ENCODE measurements at places on chromosomes 4 and X. TPM values are rescaled to one million over a fixed set of nuclear protein-coding genes. Genes with fewer than 3 reads are reported as not detected.

EDNRA gene
- total RNA-seq, result not detected

SCD5 gene
- total RNA-seq, result 0.25 TPM

MAGEA11 gene
- total RNA-seq, result not detected

- H3K36me3 ChIP-seq, result no peaks in the 10 kb centered on the region
- H3K4me3 ChIP-seq, result no peak overlapping the region
- no peak overlapping the region for H3K27ac ChIP-seq
- no peak for DNase-seq
- no peaks in the 10 kb centered on the region for H3K4me1 ChIP-seq
These were observed 206.9 kb upstream of the HCCS start for GRCh38 chrX:10904220-10904619.

DNA sequence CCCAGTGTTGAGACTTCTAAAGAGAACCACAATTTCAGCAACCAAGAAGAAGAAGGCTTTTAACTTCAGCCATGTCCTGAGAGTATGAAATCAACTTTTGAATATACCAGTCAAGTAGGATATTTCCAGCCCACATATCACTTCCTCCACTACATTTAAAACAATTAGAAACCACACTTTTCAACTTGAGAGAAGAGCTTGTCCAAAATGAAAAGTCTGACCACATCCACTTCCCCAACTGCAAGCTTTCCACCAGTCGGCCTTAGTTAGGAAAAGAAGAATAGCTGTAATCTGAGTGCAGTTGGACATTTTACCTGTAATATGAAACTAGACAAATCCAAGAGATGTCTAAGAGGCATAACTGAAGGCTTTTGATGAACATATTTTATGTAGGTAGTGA, 101.9 kb upstream of the SLC7A11 start:
- H3K27me3 ChIP-seq, result no peaks in the 10 kb centered on the region
- H3K4me1 ChIP-seq, result no peaks in the 10 kb centered on the region
- H3K4me3 ChIP-seq, result no peak overlapping the region
- H3K27ac ChIP-seq, result no peak overlapping the region
- no peak for DNase-seq
- no peaks in the 10 kb centered on the region for H3K36me3 ChIP-seq

GRCh38 chrX:67563469-67564448, 19.9 kb downstream of the AR start:
- no peaks in the 10 kb centered on the region for H3K36me3 ChIP-seq
- no peaks in the 10 kb centered on the region for H3K27me3 ChIP-seq
- no peak overlapping the region for H3K4me3 ChIP-seq
- no peaks in the 10 kb centered on the region for H3K4me1 ChIP-seq

DNA sequence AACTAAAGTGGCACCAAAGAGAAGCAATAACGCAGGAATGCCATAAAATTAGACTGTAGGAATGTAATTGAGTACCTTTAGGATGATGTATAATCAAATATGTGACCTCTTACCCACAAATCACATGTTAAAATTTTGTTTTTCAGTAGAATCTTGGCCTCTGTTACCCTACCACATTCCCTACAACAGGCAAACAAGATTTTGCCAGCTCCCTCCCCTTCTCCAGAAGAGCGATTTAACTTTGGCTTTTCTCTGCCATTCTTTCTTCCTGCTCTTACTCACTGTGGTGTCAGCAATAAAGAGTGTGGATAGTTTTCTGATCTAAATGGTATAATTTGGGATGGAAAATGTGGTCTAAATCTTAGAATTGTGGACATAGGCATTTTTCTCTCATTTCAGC, 57.2 kb downstream of the TRIM2 start:
- H3K4me3 ChIP-seq, result no peak overlapping the region
- DNase-seq, result no peak
- no peaks in the 10 kb centered on the region for H3K36me3 ChIP-seq
- no peaks in the 10 kb centered on the region for H3K27me3 ChIP-seq

- H3K27ac ChIP-seq, result no peak overlapping the region
- H3K36me3 ChIP-seq, result no peaks in the 10 kb centered on the region
- no peaks in the 10 kb centered on the region for H3K27me3 ChIP-seq
- no peaks in the 10 kb centered on the region for H3K4me1 ChIP-seq
These were observed 851.4 kb upstream of the AGA start for GRCh38 chr4:178293601-178294000.

GRCh38 chr4:55069248-55069647, 56.1 kb downstream of the KDR start:
- no peaks in the 10 kb centered on the region for H3K4me1 ChIP-seq
- no peak overlapping the region for H3K27ac ChIP-seq
- DNase-seq, result no peak
- no peaks in the 10 kb centered on the region for H3K27me3 ChIP-seq
- no peak overlapping the region for H3K4me3 ChIP-seq

DNA sequence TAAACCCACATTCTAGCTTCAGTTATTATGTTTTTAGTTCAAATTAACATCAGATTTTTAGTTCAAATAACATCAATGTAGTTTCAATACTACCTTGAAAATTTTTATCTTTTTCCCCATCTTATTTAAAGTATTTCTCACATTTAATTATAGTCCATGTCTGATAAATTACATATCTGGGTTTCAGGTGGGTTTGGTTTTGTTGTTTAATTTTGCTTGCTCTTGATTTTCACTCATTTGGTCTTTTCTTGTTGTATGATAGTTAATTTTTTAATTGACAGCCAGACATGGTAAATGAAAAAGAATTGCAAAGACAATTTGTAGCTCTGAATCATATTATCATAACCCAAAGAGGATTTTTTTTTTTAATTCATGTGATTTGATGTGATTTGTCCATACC, 41.9 kb downstream of the GYG2 start:
- no peak for DNase-seq
- H3K4me1 ChIP-seq, result no peaks in the 10 kb centered on the region
- no peak overlapping the region for H3K4me3 ChIP-seq
- no peaks in the 10 kb centered on the region for H3K36me3 ChIP-seq
- H3K27ac ChIP-seq, result no peak overlapping the region

DNA sequence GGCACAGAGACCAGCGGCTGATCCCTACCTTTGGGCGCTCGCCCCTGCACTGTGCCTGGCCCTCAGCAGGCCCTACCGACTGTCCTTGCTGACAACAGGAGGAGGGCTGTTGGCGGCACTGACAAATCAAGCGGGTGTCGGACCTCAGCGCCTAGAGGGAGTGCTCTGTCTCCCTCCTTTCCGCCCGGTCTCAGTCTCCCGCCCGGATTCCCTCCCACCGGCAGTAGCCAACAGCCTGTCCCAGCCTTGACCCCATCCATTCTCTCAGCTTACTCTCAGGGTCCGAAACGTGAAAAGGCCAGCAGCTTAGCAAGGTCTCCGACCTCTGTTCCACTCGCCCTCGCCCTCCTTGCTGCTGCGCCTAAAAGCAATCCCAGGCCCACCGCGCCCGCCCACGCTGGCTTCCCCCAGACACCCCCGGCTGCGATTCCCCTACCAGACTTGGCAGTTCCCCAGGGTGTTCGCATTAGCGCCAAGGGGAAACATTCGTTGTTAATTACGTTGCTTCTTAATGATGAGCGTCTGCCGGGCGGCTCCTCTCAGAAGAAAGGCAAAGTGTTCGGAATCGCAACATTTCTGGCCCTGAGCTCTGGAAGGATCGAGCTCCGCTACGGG, 96.2 kb downstream of the SOWAHB start:
- H3K4me1 ChIP-seq, result no peaks in the 10 kb centered on the region
- peaks cover 5% of the 10 kb centered on the region for H3K27me3 ChIP-seq
- no peaks in the 10 kb centered on the region for H3K36me3 ChIP-seq
- DNase-seq, result no peak
- no peak overlapping the region for H3K27ac ChIP-seq
